ENCODE measurements at places on chromosomes 1 and 21.

GRCh38 chr1:229254910-229255541, 15.9 kb upstream of the RAB4A start:
- no peaks in the 10 kb centered on the region for H3K36me3 ChIP-seq
- DNase-seq: no peak
- H3K4me1 ChIP-seq: peaks cover 2% of the 10 kb centered on the region

- H3K36me3 ChIP-seq: no peaks in the 10 kb centered on the region
- no peaks in the 10 kb centered on the region for H3K27me3 ChIP-seq
- H3K27ac ChIP-seq: no peak within 1 kb of the TSS
- peak within 1 kb of the TSS; percentile 55 for H3K4me3 ChIP-seq
- no peak for DNase-seq
Measured at GRCh38 chr1:241532162-241532531, at the start of gene KMO. Gene KMO, plus strand, starts transcription at chr1:241532378. Its CDS starts 67 bp downstream, at chr1:241532445.

GRCh38 chr1:150890033-150890416, 3.1 kb downstream of the CTXND2 start:
- no peaks in the 10 kb centered on the region for H3K4me1 ChIP-seq
- DNase-seq: no peak
- no peak overlapping the region for H3K27ac ChIP-seq

- no peaks in the 10 kb centered on the region for H3K27me3 ChIP-seq
- no peaks in the 10 kb centered on the region for H3K36me3 ChIP-seq
- H3K4me3 ChIP-seq: peak overlapping the region; percentile 91
- H3K27ac ChIP-seq: peak overlapping the region; percentile 91
- no peaks in the 10 kb centered on the region for H3K4me1 ChIP-seq
Measured at GRCh38 chr1:182589520-182589919, 464 bp upstream of the RNASEL start.

DNA sequence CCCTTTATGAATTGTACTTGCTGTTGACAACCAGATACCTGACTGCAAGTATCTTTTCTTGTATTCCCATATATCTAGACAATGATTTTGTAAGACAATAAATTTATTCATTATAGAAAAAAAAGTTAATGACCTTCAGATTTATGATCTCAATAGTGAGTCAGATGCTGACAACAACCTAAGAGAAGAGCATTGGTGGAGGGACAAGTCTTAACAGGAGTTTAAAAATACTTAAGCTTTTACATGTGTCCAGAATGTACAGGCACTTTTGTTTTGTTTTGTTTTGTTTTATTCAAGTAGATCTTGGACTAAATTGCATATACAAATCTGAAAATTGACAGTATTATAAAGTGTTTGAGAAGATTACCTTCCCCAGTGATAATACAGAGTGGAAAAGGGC, 1544.6 kb upstream of the B3GALT2 start:
- DNase-seq: no peak
- H3K4me3 ChIP-seq: no peak overlapping the region
- H3K4me1 ChIP-seq: no peaks in the 10 kb centered on the region
- no peaks in the 10 kb centered on the region for H3K36me3 ChIP-seq

DNA sequence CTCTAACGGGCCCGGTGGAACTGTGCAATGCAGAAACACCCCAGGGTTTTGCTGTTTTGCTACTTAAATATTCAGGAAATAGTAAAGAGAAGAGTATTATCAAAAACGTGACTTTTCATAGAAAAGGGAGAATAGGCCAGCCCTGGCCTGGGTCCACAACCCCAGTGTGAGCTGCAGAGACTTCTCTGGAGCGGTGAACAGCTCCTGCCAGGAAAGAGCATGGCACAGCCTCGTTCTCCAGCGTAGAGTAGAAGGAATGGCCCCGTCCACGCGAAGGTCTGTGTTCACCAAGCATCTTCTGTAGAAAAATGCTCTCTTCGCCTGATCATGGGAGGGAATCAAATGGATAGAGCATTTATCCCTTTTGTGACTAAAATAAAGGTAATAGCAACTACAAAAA, 51.4 kb downstream of the PDE9A start:
- no peak for DNase-seq
- no peaks in the 10 kb centered on the region for H3K27me3 ChIP-seq
- H3K36me3 ChIP-seq: no peaks in the 10 kb centered on the region
- H3K4me1 ChIP-seq: no peaks in the 10 kb centered on the region

- peaks cover 9% of the 10 kb centered on the region for H3K4me1 ChIP-seq
- H3K4me3 ChIP-seq: no peak overlapping the region
- no peak overlapping the region for H3K27ac ChIP-seq
- DNase-seq: no peak
Measured at GRCh38 chr1:31912839-31913239, 25.3 kb downstream of the PTP4A2 start.

DNA sequence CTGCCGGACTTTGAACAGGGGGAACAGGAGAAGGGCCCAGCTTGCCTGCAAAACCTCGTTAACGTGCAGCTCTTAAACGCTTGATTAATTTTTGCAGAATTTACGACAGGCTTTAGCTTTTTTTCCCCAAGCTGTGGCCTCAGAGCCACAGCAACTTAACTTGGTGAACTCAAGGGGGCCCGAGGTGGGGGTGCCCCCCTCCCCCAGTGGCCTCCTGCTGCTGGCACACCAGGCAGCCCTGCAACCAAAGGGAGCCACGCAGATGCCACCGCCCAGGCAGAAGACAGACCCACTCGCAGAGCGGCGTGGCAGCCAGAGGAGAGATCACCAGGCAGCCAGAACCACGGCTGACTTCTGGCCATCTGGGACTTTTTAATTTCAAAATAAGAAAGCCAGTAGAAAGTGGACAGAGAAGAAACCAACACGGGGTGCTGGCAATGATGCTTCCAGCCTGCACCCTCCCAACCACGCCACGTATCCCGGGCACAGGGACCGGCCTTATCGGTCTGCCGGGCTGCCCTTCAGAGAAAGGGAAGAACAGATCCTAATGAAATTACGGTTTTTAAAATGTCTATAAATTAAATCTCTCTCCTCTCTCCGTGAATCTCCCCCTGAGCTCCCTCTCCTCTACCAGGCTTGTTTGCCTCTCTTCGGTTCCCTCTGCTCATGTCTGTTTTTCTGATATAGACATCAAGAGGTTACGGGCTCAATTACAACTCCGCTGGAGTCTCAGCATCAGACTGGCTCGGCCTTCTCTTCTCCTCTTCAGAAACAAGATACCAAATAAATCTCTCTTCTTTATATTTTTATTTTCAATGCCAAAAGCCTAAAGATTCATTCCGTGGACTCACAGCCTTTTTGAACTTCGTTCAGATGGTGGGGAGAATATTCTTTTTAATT, 6.4 kb downstream of the CASZ1 start:
- no peaks in the 10 kb centered on the region for H3K27me3 ChIP-seq
- DNase-seq: no peak
- no peaks in the 10 kb centered on the region for H3K36me3 ChIP-seq
- H3K4me3 ChIP-seq: no peak overlapping the region
- H3K4me1 ChIP-seq: peaks cover 7% of the 10 kb centered on the region

- peak overlapping the region; percentile 94 for H3K27ac ChIP-seq
- DNase-seq: peak; percentile 66
- peak overlapping the region; percentile 69 for H3K4me3 ChIP-seq
Measured at GRCh38 chr1:170530972-170531757, 801 bp upstream of the GORAB start.

DNA sequence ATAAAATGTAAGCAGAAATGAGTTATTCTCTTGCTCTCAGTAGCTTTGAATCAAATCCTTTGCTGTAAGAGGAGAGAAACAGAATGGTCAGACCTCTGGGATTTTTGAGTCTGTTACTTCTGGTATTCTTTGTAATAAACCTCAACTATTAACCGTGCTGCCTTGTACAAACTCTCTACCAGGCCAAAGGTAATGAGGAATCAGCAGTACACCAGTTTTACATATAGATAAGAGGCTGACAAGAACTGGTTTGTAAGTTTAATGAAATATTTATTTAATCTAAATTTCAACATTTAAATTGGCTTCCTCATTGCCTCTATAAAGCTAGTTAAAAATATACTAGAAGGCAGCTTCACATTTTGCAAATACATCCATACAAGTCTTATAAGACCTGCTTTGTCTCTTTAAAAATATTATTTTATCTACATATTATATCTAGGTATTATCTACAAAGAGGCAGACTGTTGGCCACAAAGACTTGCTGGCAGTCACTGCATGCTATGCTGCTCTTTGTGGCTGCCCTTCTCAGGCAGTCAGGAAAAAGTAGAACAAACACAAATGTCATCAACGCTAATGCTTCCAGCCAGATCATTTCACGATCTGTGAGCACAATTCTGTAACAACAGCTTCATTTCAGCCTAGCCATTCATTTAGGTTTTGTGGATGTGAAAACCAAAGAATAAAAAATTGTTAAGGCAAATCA, 173.0 kb downstream of the GABPA start:
- H3K4me1 ChIP-seq: peaks cover 8% of the 10 kb centered on the region
- H3K4me3 ChIP-seq: no peak overlapping the region
- H3K36me3 ChIP-seq: no peaks in the 10 kb centered on the region
- no peak for DNase-seq
- peak overlapping the region; percentile 52 for H3K27ac ChIP-seq

All from ascending aorta (tissue), 2 donors.